Stromal cell of bone marrow (primary cell): ENCODE measurements at places on chromosomes 11 and 22.

DNA sequence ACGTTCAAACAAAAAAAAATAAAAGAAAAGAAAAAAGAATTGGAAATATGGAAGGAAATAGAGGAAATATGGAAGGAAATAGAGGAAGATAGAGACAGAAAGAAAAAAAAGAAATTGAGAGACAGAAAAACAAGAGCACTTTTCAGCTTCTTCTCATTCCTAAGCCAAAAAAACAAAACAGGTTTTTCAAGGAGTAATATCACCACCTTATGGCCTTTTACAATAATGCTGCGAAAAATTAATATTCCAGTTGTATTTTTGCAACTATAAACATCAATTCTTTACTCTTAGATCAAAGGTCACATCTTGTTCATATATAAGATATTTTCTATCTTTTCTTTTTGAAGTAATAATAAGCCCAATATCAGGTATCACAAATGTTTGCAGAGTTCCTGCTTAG lies 328.3 kb downstream of the FAT3 start:
- DNase-seq, result peak; percentile 11

DNA sequence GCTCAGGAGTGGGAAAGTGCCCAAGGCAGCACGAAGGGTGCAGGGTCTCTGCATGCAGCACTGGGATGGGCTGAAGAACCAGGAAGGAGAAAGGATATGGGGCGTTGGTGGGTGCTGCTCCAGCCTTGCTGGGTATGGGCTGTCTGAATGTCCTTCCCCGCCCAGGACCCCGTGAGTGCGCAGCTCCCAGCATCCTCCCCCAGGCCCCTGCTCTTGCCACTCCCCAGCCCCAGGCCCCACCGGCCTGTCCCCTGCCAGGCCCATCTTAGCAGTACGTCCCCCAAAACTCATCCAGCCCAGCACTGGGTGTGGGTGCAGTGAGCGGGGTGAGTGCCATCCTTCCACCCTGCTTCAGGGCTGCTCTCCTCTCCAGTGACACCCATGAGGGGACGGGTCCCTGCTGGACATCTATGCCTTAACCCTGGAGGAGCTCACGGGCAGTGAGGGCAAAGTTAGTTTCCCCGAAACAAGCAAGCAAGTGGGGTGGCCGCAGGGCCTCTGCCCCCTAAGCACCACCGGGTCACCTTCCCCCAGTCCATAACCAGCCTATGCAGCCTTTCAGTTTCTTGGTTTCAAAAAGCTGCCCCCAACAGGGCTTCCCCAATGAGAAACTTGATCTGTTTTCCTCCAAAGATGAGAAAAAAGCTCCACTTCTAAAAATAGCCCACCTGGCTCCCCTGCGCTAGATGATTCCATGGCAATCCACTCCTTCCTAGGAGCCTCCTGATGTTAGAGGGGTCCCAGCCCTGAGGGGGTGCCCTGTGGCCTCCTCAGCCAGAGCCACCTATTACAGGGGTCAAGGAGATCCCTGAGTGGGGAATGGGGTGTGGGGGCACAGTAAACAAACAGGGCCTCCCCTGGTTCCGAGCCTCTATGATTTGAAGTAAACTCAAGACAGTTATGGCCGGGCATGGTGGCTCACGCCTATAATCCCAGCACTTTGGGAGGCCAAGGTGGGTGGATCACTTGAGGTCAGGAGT lies 103.8 kb downstream of the MORC2 start:
- DNase-seq, result no peak

GRCh38 chr22:19517919-19518611 lies 6.1 kb downstream of the CLDN5 start:
- DNase-seq, result no peak

DNA sequence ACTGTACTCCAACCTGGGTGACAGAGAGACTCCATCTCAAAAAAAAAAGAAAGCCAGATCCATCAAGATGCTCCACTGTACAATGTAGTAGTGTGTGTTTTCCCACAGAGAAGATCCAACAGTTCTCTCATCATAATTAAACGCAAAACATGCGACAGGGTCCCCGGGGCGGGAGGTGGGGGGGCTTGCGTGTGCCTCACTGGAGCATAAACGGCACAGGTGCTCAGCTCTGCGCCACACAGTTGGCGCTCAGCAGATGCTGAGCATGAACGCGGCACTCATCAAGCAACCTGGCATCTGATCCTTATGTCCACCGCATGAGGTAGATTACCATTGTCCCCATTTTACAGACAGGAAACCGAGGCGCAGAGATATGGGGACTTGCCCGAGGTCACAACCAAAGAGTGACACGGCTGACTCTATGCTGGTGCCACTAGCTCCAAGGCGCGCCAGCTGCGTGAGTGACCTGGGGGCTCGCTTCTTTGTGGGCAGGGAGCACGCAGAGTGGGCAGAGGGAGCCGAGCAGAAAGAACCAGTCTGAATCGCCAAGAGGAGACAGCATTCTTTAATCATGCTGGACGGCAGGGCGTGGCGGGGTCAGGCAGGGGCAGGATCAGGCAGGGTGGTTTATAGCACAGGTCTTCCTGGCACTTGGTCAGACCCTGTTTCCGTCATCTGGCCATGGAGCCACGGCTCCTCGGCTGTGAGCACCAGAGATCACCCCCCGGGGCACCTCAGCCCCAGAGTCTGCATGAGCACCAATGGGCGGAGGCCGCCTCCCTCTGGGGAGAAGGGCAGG lies 8.2 kb downstream of the C1QTNF6 start:
- DNase-seq, result no peak

DNA sequence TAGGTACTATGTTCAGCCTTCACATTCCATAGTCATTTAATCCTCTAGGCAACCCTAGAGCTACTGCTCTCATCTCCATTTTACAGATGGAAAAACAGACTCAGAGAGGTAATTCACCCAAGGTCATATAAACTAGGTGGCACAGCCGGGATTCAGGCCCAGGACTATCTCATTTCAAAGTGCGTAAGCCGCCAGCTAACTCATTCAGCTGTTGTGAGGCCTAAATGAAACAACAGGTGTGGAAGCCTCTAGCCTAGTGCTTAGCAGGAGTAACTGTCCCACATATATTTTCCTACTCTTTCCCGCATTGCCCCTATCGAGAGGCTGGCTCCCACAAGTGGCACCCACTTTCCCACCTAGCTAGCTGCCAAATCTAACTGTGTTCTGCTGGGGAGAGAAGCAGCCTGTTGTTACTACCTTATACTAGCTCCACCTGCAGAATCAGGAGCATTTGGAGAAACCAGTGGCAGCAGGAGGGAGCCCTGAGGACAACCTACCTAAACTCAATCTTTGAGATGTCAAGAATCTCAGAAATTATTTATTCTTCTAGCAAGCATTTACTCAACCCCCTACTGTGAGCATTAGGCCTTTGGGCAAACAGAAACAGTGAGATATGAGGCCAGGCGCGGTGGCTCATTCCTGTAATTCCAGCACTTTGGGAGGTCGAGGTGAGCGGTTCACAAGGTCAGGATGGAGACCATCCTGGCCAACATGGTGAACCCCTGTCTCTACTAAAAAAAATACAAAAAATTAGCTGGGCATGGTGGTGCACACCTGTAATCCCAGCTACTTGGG lies 20.9 kb downstream of the PRG3 start:
- no peak for DNase-seq

GRCh38 chr22:38638728-38639127 lies 17.5 kb downstream of the FAM227A start:
- DNase-seq, result no peak
